Nasal cavity respiratory epithelium epithelial cell of viscerocranial mucosa (primary cell): ENCODE measurements at places on chromosomes 3 and 15. TPM values are rescaled to one million over a fixed set of nuclear protein-coding genes. Genes with fewer than 3 reads are reported as not detected.

Gene ST8SIA2
- total RNA-seq, result not detected in 2 replicates

Gene TERC
- 32.6 and 554 TPM in 2 replicates for total RNA-seq

Gene ECE2
- not detected in 2 replicates for total RNA-seq

Gene ERC2
- 0.21 and 0.34 TPM in 2 replicates for total RNA-seq

Gene CCNB2
- total RNA-seq, result 0.50 and 1.7 TPM in 2 replicates

Gene BCL2A1
- 0.28 TPM in 1 of 2 replicates, not detected in the other for total RNA-seq

Gene BTD
- total RNA-seq, result 9.6 and 17.3 TPM in 2 replicates

Gene HACD2
- 90.6 and 109 TPM in 2 replicates for total RNA-seq

Gene TRH
- total RNA-seq, result not detected in 2 replicates

Gene TIGIT
- total RNA-seq, result not detected in 2 replicates

Gene LRRIQ4
- not detected in 2 replicates for total RNA-seq

Gene ASB14
- total RNA-seq, result not detected in 2 replicates

Gene PLSCR2
- total RNA-seq, result under 0.01 and 0.28 TPM in 2 replicates

Gene C3orf80
- under 0.01 and 0.07 TPM in 2 replicates for total RNA-seq

Gene ALS2CL
- total RNA-seq, result 70.4 and 81.4 TPM in 2 replicates

Gene LYZL4
- total RNA-seq, result not detected in 2 replicates

Gene RAB27A
- total RNA-seq, result 13.0 and 19.0 TPM in 2 replicates

Gene CHL1
- total RNA-seq, result 2.2 TPM in 1 of 2 replicates, not detected in the other

Gene TSEN2
- 19.1 and 28.0 TPM in 2 replicates for total RNA-seq

Gene HTR3E
- total RNA-seq, result not detected in 2 replicates
